ENCODE measurements at places on chromosomes 5 and 9. TPM values are rescaled to one million over a fixed set of nuclear protein-coding genes. Genes with fewer than 3 reads are reported as not detected.
A peak's percentile ranks its signal among the peaks of the same experiment; 100 is the strongest.

Gene FRMPD1
- 0.06 TPM for total RNA-seq

Gene PRR16
- total RNA-seq, result 1.3 TPM

Gene ANKDD1B
- total RNA-seq, result 0.12 TPM

Gene OGN
- not detected for total RNA-seq

Gene STOM
- 29.5 TPM for total RNA-seq

Gene FOXD4L5
- not detected for total RNA-seq

Gene SURF1
- 57.8 TPM for total RNA-seq

Gene ACSL6
- 0.06 TPM for total RNA-seq

Gene PRRC1
- 47.8 TPM for total RNA-seq

Gene CCL21
- not detected for total RNA-seq

Gene PCDHGA4
- 0.63 TPM for total RNA-seq

Gene CPEB4
- 21.4 TPM for total RNA-seq

GRCh38 chr9:107942291-107942690 is 452.7 kb upstream of the KLF4 start:
- DNase-seq, result peak; percentile 13

- no peak for DNase-seq
Observed at GRCh38 chr5:112625689-112626438, 111.8 kb upstream of the APC start.

DNA sequence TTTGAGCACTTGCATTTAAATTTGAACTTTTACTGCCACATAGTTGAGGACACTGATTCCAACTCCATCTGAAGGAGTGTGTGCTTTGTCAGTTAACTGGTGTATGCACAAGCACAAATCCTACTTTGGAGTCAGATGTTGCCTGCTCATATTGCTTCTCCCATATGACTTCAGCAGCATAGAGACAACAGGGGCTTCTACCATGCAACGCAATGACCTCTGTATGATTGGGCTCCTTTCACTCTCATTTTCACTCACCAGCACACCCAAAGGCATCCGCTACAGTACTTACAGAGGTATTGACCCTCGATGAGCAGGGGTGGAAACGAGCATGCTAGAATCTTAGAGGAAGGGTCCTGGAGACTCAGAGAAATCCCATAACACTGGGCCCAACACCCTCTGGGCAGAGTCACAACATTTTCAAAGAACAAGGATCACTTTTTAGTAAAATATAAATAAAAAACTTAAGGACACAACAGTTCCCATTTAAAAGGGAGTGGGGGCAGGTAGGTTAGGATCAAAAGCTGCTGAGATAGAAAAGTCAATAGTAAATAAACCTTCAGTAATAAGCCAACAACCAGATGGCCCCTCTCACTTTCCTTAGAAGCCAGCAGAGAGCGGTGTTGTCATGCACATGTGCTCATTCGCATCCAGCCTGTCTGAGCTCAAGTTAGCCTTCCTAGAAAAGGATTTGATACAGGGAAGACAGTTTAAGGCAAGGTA is 203.8 kb downstream of the SNCAIP start:
- DNase-seq, result peak; percentile 78

DNA sequence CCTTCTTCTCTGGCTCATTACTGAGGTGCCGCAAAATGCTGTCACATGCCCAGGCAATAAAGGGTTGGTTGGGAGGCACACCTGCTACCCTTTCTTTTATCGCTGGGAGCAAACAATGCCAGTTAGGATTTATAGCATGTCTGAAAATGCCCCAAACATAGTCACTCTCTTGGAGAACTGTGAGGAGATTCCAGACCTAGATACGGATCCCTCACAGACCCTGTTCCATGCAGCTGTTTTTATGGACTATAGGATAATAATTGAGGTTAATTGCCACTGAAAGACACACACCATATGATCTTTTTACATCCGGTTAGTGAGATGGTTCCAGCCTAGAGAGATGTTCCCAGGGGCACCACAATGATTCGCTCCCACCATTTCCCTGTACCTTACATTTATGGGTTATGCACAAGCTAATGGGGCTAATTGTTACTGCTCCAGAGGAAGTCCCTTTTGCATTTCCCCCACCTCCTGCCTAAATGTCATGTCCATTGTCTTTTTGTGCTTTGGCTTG is 318.1 kb downstream of the PIK3R1 start:
- no peak for DNase-seq

- DNase-seq, result no peak
Observed at GRCh38 chr5:3353561-3353960, 242.1 kb upstream of the IRX1 start.

- DNase-seq, result no peak
Observed at GRCh38 chr9:127018935-127019334, 103.5 kb downstream of the ANGPTL2 start.

DNA sequence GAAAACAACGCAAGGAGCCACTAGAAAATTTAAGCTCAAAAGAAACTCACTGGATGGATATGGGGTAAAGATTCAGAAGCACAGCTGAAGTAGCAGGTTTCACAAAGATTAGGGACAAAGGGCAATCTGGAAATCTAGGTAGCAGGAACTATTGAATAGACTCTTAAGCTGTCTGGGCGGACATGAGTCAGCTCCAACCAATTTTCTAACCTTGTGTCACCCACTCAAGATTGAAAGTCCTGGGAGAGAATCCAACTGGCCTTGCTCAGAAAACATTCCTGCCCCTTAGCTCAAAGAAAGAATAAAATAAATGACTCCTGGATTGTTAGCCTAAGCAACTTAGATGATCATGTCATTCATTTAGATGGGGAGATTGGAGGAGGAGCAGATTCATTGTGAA is 69.2 kb downstream of the STK32A start:
- DNase-seq, result peak; percentile 91

DNA sequence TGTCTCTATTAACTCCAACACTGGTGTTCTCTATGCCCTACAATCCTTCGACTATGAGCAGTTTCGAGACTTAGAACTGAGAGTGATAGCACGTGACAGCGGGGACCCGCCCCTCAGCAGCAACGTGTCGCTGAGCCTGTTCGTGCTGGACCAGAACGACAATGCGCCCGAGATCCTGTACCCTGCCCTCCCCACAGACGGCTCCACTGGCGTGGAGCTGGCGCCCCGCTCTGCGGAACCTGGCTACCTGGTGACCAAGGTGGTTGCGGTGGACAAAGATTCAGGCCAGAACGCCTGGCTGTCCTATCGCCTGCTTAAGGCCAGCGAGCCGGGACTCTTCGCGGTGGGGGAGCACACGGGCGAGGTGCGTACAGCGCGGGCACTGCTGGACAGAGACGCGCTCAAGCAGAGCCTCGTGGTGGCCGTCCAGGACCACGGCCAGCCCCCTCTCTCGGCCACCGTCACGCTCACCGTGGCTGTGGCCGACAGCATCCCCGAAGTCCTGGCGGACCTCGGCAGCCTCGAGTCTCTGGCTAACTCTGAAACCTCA is 2.0 kb downstream of the PCDHGA11 start:
- no peak for DNase-seq

GRCh38 chr9:128056887-128057723 is 10.0 kb downstream of the NAIF1 start:
- DNase-seq, result no peak

GRCh38 chr5:149959406-149960236 is 937 bp upstream of the SLC26A2 start:
- DNase-seq, result peak; percentile 59

DNA sequence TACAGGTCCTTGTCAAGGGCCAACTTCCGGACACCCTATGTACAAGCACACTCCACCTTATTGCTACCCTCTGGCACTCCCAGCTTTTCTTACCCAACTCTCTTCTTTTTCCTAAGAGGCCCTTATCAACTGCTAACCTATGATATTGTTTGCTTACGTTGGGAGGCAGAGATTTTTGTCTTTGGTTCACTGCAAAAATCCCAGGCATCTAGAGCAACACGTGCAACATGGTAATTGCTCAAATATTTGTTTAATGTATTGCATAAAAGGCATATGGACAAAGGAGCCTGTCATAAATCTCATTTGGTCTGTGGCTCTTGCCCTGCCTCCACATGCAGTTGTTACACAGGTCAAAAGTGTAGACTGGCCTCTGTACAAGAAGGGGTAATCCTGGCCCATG is 35.8 kb upstream of the ATP10B start:
- DNase-seq, result no peak

DNA sequence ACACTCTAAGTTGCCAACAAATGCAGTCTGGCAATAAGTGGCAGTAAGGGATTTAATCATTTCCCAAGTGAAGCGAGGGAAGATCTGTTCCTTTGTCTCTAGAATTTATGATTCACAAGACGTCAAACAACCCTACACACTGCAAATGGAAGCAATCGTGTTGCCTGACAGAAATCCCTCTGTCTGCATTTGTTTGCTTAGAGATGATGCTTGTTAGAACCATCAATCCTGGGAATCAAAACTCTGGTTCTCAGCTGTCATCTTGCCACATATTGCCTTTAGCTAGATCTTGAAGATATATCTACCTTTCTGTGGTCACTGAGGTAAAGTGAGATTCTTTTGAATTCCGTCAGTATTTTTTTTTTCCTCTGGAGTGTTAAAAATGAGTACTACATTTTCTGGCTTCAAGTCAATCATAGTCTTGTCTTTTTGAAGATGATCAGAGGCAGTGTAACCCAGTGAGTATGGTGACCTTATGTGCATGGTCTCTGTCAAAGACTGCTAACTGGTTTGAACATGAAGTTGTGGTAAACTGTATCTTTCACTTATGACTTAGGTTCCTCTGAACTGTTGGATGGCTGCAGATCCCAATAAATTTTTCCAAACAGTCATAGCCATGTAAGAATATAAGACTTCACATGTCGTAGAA is 106.4 kb upstream of the STARD4 start:
- DNase-seq, result no peak

GRCh38 chr5:125202871-125203438 is 456.5 kb upstream of the ZNF608 start:
- no peak for DNase-seq

- no peak for DNase-seq
Observed at GRCh38 chr5:117411701-117412100, 837.1 kb upstream of the SEMA6A start.

GRCh38 chr9:104774831-104775573 is 11.1 kb downstream of the NIPSNAP3B start:
- no peak for DNase-seq

DNA sequence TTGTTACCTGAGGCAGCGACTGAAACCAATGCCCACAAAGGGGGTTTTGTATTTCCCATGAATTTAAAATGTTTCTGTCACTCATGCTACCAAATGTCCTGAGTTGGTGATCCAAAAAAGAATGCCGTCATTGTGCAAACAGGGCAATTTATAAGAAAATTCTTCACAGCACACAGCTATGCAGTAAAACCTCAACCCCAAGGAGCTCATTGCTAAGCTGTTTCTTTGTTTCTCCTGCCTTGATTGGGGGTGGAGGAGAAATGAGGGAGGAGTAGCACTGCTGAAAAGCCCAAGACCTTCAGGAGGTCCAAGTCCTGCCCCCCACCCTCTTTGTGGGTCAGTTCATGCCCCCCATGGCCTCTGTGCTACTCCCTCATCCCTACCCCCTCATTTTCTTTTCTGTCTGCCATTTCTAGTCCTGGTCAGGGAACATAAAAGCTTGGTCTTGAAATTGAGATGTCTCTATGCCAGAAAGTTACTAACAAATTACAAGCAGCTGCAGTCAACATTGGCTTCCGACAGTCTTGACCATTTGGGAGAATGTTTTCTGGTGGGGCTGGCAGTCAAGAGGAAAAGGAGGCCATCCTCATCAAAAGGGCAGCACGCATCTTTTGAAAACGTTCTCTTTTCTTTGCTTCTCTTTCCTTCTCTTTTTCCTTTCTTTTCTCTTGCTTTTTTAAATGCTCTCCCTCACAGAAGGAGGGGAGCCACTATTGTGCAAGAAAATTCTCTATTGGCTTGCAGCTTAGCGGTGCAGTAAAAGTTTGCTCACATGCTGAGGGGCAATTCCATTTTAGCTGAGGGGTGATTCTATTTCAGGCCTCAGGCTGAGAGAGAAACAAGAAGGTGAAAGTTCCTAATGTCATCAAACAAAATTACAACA is 133.3 kb downstream of the GCNT1 start:
- no peak for DNase-seq

DNA sequence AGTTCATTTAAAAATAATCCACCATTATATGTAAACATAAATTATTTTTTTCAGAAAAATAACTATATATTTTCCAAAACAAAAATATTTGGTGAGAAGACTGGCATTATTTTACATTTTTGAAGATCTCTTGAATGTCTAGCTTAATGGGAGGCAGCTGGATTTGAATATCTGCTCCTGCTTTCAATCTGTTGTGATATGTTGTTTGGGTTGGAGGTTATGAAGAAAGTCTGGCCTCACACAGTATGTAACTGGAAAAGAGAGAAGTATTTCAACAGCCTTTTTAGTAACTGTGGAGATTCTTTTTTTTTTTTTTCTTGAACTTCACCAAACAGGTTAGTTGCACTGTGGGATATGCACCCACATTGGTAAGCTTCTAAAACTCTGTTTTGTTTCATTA is 84.7 kb upstream of the SLIT3 start:
- no peak for DNase-seq

- peak; percentile 16 for DNase-seq
Observed at GRCh38 chr5:52283221-52283620, 504.5 kb upstream of the ITGA1 start.

- peak; percentile 92 for DNase-seq
Observed at GRCh38 chr5:150058480-150059126, 27.8 kb downstream of the CSF1R start.
